Urothelium cell line (cell line): ENCODE measurements at places on chromosomes 7 and 10.

DNA sequence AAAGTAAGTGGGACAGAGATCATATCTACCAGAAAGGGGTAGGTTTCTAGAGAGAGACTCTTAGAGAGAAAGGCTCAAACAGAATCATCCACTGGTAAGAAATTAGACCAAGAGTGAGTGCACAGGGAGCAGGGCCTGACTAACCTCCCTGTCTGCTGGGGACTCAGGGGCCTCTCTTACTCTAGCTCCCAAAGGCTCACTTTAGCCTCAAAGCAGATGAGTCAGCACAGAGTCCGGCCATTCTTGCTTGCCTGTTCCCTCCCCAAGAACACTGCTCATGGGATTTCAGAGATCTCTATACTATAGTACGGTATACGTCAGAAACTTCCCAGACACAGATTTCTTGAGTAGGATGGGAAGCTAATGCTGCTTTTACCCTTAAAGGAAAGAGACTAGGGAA is 32.7 kb downstream of the RBM28 start:
- DNase-seq, result no peak

DNA sequence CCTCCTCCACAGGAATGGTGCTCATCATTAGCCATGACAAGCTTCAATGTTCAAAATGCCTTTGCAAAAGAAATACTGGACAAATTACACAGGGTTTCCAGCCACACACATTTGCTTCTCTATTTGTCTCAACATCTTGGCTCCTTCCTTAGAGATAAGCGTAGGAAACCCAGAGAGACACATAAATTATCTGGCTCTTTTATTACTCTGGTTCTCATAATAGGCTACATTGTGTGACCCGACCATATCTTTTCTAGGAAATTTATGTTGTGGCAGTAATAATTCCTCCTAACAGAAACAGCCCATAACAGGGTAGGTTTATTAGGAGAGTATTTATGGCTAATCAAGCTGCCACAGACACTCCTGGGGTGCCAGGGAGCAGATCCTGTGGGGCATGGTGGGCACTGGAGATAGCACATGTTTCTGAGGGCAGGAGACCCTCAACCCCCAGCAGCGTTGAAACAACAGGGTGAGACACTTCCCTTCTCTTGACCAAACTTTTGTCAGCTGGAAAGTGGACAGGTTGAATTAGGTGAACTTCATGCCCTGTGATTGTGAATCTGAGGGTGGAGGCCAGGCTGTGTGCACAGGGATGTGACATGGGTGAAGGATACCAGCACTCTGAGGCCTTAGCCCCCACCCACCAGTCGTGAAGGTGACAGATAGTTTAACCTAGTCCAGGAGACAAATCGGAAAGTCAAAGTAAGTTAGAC is 295.9 kb upstream of the ZNF32 start:
- no peak for DNase-seq

DNA sequence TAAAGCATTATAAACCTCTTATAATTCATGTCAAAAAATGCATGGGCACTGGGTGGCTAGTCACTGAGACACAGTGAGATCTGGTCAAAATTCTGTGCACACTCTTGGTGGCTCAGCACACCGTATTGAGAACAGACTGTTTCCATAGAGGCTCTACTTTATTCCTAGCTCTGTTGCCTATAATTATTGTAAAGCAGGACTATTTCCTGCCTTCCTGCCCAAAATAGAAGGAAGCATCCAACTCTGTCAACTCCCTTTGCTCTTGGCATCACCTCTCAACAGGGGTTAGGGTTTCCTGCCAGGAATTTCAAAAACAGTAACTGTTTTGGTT is 45.1 kb downstream of the PTN start:
- no peak for DNase-seq

DNA sequence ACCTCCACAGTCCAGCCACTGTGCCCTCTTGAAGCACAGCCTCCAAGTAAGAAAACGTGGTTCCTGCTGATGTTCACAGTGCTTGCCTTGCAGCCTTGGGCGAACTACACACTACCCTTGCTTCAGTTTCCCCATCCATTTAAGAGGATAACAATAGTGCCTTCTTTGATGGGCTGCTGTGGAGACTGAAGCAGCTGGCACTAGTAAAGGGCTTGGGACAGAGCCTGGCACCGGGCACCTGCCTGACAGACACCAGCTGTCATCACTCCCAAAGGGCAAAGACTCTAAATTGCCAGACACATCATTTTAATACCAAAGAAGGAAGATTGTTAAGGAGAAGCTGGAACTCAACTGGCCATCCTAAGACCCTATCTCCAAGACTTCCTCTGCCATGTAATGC is 3.1 kb upstream of the C10orf90 start:
- DNase-seq, result no peak

DNA sequence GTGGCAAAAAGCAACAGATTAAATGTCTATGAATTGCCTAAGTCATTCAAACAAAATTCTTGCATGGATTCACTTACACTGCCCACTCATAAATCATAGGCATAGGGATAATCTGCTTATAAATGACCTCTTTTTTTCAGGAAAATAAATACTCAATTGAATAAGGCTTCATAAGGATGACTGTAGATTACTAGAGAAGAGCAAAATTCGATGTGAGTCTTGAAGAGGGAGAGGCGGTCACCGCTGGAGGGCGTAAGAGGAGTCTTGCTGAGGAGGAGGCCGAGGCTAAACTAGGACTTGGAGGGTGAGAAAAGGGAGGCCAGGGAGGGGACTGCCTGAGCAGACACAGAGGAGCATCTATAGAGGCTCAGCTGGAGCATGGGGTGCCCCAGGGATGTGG is 135.4 kb upstream of the RSU1 start:
- DNase-seq, result no peak

- DNase-seq, result peak; percentile 80
Measured at GRCh38 chr7:48109848-48110663, 21.0 kb downstream of the UPP1 start.

GRCh38 chr7:76296743-76297740 is 5.4 kb upstream of the HSPB1 start:
- no peak for DNase-seq

- peak; percentile 12 for DNase-seq
Measured at GRCh38 chr10:89129911-89130310, 77.2 kb downstream of the CH25H start.

GRCh38 chr10:78595269-78595619 is 473.5 kb upstream of the ZMIZ1 start:
- DNase-seq, result no peak

DNA sequence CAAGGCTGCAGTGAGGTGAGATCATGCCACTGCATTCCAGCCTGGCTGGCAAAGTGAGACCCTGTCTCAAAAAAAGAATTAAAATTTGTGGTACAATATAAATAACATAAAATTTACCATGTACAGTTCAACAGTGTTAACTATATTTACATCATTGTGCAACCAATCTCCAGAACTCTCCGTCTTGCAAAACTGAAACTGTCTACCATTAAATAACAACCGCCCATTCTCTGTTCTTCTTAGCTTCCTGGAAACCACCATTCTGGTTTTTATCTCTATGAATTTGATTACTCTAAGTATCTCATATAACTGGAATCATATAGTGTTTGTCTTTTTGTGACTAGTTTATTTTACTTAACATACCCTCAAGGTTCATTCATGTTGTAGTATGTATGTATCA is 167.6 kb downstream of the AUTS2 start:
- DNase-seq, result no peak

GRCh38 chr7:155252444-155252887 is 45.2 kb upstream of the INSIG1 start:
- no peak for DNase-seq

- DNase-seq, result no peak
Measured at GRCh38 chr7:127591189-127591588, 2.3 kb upstream of the FSCN3 start.

DNA sequence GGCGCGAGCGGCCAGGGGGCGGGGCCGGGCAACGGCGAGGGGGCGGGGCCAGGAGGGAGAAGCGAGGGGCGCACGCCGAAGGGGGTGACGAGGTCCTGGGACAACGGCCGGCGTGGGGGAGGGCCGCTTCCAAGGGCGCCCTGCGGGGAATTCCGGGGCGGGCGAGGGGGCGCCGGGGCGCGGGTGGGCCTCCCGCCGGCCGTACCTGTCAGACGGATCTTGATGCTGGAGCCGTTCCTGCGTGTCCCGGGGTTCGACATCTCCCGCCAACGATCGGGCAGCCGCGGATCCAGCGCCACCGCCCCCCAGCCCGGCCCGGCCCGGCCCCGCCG is 421 bp downstream of the SMURF1 start:
- no peak for DNase-seq

- DNase-seq, result no peak
Measured at GRCh38 chr10:80372675-80373074, 16.1 kb downstream of the DYDC2 start.

DNA sequence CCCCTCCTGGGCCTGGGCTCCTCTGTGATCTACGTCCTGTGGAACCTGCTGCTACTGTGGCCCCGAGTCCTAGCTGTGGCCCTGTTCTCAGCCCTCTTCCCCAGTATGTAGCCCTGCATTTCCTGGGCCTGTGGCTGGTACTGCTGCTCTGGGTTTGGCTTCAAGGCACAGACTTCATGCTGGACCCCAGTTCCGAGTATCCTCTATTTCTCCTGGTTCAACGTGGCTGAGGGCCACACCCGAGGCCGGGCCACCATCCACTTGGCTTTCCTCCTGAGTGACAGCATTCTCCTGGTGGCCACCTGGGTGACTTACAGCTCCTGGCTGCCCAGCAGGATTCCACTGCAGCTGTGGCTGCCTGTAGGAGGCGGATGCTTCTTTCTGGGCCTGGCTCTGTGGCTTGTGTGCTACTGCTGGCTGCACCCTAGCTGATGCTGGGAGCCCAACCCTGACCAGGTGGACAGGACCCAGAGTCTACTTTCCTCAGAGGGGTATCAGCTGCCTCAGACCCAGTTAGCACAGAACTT is 37.8 kb upstream of the MMD2 start:
- no peak for DNase-seq

DNA sequence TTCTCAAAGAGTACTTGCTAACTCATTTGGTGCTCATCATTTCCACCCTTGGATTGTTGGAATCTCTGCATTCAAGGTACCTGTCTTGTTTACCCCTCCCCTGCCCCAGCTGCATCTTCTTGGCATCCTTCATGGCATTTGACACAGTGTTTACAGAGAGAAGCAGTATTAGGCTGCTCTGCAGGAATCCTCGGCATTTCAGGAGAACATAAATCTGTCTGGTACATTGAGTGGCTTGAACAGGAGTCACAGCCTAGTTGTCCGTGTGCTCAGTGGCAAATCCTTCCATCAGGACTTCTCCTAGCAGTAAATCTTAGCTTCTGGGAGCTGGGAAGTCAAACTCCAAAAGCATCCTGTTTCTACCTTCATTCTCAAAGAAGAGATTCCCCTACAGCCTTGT is 136.8 kb upstream of the YAE1 start:
- DNase-seq, result peak; percentile 40

GRCh38 chr7:155487509-155488482 is 29.9 kb downstream of the EN2 start:
- no peak for DNase-seq

DNA sequence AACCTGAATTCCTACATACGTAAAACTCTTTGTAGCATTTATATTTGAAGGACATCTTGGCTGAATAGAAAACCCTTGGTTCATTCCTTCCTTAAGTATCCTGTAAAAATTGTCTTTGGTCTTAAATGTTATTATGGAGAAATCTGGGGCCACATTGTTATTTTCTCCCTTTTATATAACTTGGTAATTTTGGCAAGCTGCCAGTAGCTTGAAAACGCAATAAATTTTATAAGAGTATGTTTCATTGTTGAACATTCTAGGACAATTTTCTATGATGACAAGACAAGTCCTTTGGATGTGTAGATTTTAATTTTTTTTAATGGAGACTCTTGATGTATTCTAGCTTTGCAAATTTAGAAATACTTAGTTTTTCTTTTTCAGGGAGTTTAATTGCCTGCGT is 191.9 kb downstream of the ABCA13 start:
- no peak for DNase-seq

DNA sequence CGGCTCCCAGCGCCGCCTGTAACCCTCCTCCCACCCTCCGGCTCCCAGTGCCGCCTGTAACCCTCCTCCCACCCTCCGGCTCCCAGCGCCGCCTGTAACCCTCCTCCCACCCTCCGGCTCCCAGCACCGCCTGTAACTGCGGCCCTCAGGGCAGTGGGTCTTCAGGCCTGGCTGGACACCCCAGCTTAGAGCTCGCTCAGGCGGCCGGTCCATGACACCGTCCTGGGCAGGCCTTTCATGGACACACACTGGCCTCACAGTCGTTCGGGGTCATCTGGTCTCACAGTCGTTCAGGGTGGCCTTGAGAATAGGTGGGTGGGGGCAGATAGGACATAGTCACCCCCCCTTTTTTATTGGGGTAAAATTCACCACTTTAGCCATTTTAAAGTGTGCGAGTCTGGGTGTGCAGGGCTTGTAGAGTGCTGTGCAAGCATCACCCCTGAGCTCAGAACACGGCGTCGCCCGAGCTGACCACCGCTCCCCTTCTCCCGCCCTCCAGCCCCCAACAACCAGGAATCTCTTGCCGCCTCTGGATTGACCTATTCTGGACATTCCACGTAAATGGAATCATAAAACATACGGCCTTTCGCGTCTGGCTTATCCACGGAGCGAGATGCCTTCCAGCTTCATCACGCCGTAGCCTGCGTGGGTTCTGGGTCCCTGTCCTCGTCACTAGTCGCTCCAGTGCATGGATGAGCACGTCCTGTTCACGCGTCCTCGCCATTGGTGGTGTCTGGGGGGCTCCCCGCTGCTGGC is 41.1 kb upstream of the CFAP46 start:
- no peak for DNase-seq

- no peak for DNase-seq
Measured at GRCh38 chr10:52632591-52632990, 140.0 kb downstream of the MBL2 start.

GRCh38 chr7:129643550-129644170 is 32.1 kb downstream of the NRF1 start:
- DNase-seq, result no peak

- DNase-seq, result no peak
Measured at GRCh38 chr10:9289811-9290210, 1235.3 kb downstream of the GATA3 start.

DNA sequence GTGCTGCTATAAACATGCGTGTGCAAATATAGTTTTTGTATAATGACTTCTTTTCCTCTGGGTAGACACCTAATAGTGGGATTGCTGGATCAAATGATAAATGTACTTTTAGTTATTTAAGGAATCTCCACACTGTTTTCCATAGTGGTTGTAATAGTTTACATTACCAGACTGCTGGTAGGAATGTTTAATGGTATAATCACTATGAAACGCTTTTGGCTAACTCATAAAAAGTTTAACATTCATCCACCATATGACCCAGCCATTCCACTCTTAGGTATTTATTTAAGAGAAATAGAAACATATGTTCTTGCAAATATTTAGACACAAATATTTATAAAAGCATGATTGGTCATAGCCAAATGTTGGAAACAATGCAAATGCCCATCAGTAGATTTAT is 32.1 kb upstream of the TFEC start:
- DNase-seq, result no peak

DNA sequence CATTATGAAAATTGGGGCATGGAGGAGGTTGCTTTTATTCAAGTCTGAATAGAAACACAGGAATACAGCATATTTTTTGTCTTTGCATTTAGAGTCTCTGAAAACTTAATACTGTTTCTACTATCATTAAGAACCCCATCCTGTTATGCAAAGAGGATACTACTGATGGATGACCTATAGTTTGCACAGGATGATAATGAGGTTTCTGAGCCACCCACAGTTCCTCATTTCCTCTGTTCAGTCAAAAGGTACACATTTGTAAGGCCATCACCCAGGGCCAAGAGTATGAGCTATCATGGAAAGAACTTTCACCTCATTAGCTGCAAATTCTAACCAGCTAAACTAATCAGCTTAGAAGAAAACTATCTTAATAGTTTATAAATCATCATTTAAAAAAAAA is 213.0 kb upstream of the CHRM2 start:
- DNase-seq, result no peak
